ENCODE measurements at places on chromosomes 7 and 10. TPM values are rescaled to one million over a fixed set of nuclear protein-coding genes. Genes with fewer than 3 reads are reported as not detected.

ZNF25 gene
- polyA plus RNA-seq: 13.3 TPM

HABP2 gene
- 0.41 TPM for polyA plus RNA-seq

CABCOCO1 gene
- polyA plus RNA-seq: 5.2 TPM

OR9A2 gene
- not detected for polyA plus RNA-seq

DUS4L gene
- 18.5 TPM for polyA plus RNA-seq

- DNase-seq: no peak
Observed at GRCh38 chr10:37947526-37947925, 28.9 kb downstream of the ZNF25 start.

GRCh38 chr10:21525367-21526187 is at the start of gene SKIDA1:
Gene SKIDA1, minus strand, starts transcription at chr10:21525682. Its CDS starts 7,860 bp downstream, at chr10:21517822.
- DNase-seq: peak; percentile 92

- DNase-seq: no peak
Observed at GRCh38 chr10:44829426-44829825, 81.7 kb upstream of the TMEM72 start.

GRCh38 chr7:96219378-96220130 is 102.3 kb downstream of the SLC25A13 start:
- no peak for DNase-seq

DNA sequence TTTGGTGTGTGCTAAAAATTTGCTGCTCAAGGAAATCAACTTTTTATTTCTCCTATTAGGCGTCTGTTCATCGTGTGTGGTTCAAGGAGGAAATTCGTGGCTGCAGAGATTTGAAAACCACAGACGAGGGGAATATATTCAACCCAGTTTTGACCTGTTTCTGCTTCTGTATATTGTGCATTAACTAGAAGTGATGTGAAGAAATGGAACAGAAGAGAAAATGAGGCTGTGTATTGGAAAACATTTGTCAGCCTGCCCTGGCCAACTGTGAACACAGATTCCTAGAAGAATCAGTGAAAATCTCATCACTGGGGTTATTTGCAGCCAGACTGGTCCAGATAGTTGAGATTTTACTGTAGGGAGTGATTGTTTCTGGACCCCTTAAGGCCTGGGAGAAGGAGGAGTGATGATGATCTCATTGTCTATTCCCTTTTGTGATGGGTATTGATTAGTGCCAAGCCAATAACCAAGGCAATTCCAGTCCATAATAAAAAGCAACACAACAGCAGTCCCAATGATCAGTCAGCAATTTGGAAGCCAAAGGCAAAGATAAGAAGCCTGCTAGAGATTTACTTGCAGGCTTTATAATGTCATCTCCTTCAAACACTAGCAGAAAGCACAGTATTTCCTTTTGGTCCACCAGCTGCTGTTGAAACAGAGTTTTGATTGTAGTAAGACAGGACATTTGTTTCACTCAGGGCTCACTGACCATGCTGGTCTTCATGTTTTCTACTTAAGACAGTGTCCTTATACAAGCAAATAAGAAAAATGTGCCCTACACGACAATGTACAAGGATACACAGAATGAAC is 339.4 kb downstream of the PRPF18 start:
- DNase-seq: no peak

DNA sequence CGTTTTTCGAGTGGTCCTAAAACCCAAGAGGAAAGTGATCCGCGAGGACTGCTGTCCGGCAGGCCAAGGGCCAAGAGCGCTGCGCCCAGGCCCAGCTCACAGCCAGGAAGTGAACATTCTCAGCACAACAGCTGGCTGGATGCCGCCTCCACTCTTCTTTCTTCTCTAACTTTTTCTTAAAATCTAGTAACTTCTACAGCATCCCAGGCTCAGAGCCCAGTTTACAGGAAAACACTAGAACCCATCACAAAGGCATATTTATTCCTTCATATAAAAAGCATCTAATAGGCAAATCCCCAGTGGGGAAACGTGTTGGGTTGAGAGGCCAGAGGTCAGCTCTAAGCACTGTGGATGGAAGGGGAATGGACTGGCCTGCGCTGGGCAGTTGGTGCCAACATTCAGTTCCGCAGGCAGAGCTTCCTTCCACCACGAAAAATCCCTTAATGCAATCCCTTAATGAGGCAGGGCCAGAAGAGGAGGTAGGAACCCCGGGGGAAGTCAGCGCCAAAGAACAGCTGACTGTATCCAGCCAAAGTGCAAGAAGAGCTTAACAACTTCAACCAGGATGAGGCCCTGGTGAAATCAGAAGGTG is 74.8 kb downstream of the ZRANB1 start:
- no peak for DNase-seq

DNA sequence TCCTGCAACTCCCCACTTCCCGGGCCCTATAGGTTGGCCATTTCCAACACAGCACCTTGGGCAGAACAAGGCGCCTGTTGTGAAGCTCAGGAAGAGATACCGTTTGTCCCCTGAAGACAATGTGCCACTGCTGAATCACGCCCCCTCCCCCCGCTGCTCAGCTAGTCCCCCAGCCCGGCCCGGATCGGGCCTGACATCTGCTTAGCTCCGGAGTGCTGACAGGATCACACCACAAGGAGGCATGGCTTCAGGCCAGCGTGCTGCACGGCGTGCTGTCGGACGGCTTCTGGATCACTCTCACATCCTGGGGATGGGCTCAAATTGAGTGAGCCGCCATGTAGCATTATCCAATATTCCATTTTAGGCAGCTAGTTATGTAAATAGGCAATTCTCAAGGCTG is 62.1 kb upstream of the EFCAB10 start:
- no peak for DNase-seq

Measured in left renal pelvis (tissue), 4 donors.